AG10803 (cell line): ENCODE measurements at places on chromosomes 6 and 20.

- DNase-seq: no peak
Measured at GRCh38 chr20:60961551-60961950, 290.5 kb upstream of the CDH4 start.

DNA sequence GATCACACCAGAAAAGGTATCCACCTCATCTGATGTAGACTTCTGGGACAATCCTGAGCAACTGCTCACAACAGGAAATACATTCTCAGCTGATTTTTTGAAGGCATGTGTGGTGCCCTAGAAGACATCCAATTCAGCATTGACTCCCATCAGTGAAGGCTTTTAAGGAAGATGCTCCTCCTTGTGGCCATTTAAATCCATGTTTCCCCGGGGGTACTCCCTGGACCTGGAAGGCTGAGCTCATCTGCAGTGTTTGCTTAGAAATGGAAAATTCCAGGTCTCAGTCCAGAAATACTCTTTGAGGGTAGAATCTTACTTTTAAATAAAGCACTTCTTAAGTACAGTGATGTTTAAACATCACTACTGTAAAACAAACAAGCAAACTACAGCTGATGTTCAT lies 195.5 kb upstream of the PDE10A start:
- DNase-seq: no peak

DNA sequence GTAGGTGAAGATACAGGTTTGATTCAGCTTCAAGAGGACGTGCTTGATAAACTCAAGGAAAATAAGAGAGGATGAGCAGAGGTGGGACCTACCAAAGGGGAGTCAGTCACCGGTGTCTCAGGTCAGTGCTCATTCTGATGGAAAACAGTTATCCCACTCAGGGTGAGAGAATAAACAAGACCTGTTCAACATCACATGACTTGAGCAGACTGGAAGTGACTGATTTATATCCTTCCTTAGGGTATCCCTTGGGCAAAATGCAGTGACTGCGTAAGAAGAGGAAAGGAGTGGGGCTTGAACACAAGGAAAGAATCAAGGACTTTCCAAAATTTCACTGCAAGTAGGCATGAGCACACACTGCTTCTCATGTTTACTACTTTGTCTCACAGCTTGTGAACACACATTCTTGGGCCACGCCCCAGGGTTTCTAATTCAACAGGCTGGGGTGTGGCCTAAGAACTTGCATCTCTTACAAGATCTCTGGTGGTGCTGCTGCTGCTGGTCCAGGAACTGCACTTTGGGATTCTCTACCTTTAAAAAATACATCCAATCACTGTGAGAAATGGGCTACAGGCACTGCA lies 11.6 kb downstream of the CST3 start:
- DNase-seq: peak; percentile 34

GRCh38 chr20:23159256-23159946 lies 73.3 kb upstream of the CD93 start:
- no peak for DNase-seq

- DNase-seq: no peak
Measured at GRCh38 chr20:20440481-20440880, 72.6 kb downstream of the INSM1 start.

DNA sequence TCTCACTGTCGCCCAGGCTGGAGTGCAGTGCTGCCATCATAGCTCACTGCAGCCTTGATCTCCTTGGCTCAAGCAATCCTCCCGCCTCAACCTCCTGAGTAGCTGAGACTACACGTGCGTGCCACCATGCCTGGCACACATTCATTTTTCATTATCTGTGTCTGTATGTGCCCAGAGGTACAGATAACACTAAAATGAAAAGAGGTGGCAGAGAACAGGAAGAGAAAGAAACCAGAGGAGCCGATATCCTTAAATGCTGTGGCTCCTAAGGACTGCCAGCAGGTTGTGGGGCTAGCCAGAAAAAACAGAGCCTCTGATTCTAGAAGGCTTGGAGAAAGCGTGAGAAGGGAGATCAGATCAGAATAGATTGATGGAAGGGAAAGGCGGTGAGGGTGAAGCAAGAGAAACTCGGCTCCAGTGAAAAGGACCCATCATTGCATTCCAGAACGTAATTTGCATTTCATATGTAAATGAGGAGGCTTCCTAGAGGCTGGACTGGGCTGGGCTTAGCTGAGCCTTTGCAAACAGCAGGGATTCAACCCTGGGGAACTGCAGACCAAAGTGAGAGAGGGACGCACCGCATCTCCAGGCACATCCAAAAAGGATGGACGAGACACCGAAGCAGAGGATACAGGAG lies 64.2 kb downstream of the GCNT2 start:
- DNase-seq: no peak

- no peak for DNase-seq
Measured at GRCh38 chr20:19756761-19757486, 1.1 kb upstream of the RIN2 start.

DNA sequence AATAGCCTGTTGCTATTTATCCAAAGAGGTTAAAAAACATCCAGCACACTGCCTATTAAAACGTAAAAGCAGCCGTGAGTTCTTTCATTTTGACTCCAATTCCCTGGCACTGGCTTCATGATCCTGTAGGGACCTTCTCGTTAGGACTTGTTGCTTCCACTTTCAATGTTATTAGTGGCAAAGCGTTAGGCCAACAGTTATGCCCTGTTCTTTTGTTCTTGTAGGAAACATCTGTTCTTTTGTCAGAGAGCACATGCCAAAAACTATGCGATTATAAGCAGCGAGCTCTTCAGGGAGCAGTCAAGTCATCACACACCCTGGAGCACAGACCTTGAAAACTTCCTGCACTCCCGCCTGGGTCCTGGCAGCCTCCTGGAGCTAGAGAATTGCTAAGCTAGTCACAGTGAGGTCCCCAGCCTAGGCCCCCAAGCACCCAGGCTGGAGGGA lies 609.5 kb upstream of the ARID1B start:
- DNase-seq: peak; percentile 3

DNA sequence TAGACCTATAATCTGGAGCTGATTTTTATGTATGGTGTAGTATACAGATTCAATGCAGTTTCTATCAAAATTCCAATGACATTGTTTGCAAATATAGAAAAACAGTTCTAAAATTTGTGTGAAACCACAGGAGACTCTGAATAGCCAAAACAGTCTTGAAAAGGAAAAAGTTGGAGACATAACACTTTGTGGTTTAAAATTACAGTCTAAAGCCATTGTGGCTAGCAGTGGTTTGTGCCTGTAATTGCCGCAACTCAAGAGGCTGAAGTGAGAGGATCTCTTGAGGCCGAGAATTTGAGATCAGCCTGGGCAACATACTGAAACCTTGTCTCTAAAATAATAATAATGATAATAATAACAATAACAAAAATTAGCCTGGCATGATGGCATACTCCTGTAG lies 213.7 kb downstream of the CDKAL1 start:
- peak; percentile 12 for DNase-seq
